ENCODE measurements at places on chromosomes 7 and 10.

DNA sequence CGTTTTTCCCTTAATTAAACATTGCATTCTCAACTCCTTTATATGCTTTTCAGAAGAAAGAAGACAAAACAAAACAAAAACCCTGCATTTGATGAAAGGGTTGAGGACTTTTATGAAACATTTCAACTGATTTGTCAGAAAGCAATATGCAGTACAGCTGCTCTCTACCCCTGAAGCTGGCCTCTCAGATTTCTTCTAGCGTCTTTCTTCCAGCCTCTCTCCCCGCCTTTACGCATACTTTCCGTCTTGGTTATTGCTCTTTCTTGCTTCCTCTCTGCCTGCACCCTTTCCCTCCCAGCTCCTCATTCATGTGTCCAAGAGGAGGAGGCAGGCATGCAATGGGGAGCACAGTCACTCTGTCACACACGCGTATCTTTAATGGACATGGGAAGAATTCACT, 91.0 kb upstream of the COL1A2 start:
- no peak for DNase-seq

DNA sequence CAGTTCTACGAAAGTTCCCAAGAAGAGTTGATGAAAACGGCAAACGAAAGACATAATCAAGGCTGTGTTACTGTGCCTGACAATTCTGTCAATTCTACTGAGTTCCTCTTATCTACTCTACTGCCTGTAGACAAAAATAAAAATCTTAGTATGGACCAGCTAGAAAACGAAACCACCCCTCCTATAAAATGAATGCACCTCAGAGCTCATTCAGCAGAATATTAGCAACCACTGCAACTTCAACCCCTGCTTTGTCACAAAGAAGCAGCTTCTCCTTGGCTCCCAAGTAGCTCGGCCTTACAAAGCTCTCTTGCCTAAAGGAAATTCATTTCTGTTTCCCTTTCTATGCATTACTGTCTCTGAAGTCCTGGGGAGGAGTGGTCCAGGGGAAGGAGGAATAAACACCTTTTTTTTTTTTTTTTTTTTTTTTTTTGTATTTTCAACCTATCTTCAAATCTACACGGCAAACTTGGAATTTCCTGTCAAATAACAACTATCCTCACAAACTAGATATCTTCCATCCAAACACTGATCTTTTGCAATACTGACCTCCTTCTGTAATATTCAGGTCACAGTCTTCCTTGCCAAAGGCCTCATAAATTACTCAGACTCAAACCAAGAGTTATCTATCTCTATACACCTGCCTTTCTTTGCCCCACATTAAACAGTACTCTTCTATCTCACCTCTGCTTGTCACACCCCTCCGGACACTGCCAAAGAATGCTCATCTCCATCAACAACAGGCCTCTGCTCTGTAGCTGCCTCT, 74.3 kb downstream of the GLI3 start:
- no peak for DNase-seq

DNA sequence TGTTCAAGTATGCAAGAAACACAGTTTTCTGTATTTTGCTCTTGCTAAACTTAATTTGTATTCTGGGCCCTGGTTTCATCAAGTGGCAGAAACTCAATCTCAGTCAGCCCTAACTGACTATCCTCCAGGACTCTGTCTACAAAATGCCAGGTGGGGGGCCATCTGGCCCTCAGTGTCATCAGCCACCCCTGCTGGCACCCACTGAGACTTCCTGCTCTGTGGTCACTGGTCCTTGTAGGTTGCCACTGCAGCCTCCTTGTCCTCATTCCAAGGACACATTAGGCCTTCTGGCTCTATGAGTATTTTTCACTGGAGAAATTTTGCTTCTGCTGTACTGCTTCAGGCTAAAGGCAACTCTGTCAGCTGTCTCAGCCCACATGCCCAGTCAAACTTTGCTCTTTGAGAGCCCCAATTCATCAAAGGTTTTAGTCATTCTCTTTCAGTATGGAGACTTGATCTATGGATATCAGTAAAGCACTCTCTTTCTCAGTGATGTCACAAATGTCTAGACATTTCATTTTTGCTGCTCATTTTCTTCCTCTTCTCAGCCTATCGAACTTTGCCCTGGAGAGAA, 163.6 kb downstream of the KCND2 start:
- DNase-seq: no peak

GRCh38 chr7:67625257-67625737, 628.7 kb downstream of the TYW1 start:
- peak; percentile 73 for DNase-seq

DNA sequence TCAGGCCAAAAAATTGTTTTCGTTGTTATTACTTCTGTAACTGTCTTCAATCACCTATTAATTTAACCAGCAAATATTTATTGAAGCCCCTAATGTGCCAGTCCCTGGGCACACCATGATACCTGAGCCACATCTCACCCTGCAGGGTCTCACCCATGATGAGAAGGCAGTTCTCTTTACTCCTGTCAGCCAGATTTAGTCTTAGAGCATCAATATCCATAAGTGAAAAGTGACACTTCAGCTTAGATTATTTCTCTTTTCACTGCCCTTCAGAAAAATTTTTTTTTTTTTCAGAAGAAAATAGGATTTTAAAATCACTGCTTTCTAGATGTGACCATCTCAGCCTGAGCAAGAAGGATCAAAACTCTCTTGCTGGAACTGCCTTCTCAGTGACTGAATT, 258.6 kb upstream of the NFE2L3 start:
- peak; percentile 58 for DNase-seq

DNA sequence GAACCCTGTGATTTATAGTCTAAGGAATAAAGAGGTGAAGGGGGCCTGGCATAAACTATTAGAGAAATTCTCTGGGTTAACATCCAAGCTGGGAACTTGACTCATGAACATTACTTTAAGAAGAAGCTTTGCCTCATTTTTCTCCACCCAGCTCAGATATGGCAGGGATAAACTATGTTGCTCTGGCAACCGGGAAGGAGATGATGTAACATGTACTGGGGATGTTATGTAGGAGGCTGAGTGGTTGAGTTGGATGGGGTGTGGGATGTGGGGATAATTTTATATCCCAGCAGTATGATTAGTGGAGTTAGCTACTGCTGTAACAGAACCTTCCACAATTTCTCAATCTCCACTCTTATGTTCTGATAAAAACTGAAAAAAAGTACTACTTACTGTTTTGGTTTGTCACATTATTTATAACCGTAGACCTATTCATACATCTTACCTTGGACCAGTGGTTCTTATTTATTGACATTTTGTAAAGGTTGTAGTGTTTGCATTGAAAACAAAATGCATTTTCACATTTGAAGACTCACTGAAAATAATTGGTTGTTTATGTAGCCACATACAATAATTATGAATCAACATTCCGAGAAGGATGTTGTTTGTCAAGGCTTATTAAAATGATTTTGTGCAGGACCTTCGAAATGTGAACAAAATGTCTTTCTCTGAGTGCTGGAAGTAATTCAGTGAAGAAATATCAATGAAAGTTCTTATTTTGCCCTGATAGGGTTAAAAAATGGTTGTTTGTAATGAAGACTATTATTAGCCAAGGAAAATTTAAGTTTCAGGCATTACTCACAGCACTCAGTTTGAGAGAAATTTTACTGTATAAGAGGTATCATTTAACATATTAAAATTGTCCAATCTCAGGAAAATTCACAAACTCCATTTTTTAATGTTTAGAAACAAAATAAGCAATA, 1.3 kb downstream of the OR2F2 start:
- DNase-seq: no peak

- DNase-seq: peak; percentile 68
These were observed 24.1 kb downstream of the GRIFIN start for GRCh38 chr7:2452074-2452507.

All from DMS53 (cell line).